ENCODE measurements at places on chromosomes 16 and 17.

DNA sequence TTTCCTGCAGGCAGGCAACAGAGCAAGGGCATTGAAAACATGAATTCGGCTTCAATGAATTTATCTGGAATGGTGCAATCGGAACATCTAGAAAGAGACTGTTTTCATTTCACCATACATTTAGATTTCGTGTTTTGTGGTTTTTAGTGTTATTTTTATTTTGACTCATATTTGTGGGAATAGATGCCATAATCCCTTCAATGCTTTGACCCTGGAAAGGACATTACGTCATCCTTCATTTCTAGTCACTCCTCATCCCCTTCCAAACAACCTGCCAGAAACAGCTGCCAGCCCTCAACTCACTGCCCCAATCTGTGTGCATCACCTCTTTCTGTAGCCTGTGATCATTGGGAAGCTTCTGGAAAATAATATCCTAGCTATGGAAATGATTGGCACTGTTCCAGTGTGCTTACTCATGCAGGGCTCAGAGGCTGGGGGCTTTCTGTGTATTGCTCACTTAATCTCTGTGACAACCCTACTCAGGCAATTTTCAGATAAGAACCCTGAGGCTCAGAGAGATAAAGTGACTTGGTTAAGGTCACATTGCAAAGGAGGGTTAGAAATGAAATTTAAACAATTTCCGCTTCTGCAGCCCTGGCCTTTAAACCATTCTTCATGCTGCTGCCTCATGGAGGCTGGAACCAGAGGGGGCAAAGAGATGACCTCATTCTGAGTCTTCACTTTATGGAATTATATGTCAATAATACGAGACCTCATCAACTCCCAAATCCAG, 9.5 kb upstream of the KSR1 start:
- DNase-seq, result no peak

DNA sequence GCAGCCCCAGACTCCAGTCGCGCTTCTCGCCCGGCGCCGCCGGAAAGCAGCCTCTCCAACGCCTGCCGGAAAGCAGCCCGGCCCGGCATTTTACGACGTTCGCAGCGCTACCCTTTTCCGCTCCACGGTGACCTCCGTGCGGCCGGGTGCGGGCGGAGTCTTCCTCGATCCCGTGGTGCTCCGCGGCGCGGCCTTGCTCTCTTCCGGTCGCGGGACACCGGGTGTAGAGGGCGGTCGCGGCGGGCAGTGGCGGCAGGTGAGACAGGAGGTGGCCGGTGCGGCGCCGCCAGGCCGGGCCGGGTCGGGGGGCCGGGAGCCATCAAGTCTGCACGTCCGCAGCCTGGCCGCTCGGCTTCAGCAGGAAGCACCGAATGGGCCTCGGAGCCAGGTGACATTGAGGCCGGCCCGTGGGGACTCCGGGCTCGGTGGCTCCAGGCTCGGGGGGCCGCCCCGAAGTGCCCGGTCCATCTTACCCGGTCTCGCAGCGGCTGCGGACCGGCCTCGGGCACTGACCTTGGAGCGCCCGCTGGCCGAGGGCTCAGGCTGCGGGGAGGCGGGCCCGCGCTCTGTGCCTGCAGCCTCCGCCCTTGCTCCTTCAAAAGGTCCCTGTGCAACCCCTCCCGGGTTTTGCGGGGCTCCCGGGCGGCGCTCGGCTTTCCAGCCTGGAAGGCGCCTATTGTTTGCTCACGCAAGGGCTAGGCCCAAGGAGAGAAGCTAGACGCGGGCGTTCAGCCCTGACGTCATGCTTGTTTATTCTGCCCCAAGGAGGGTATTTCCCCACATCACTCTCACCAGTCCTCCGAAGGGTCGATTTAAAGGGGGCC, at the start of the genes COX4I1 and EMC8:
TSS of gene COX4I1 (plus strand) at position 199 of the 824 bp plus-strand sequence. CDS start 1,511 bp downstream, outside the sequence.
TSS of gene EMC8 (minus strand) at position 48 of the 824 bp plus-strand sequence. CDS start 249 bp downstream, outside the sequence.
- peak; percentile 93 for DNase-seq

- no peak for DNase-seq
These were observed 2.8 kb downstream of the GRB7 start for GRCh38 chr17:39740357-39741111.

DNA sequence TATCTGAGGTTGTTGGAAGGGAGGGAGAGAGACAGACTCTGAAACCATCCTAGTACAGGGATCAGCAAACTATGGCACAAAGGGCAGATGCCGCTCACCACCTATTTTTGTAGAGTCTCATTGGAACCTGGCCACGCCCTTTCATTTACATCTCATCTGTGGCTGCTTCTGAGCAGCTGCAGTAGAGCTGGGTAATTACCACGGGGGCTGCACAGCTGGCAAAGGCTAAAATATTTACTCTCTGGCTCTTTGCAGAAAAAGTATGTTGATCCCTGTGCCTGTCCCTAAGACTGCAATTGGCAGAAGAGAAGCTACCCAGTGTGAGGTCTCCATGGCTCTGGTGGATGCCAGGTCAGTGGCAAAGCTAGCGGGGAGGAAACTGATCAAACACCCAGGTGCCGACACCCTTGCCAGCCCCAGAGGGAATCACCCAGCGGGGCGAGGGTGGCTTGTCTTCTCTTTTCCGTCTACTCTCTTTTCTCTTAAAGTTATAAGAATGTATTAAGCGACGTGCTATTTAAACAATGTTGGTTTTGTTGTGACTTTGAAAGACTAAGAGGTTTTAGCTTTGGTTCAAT, 14.0 kb downstream of the CEP295NL start:
- DNase-seq, result no peak

DNA sequence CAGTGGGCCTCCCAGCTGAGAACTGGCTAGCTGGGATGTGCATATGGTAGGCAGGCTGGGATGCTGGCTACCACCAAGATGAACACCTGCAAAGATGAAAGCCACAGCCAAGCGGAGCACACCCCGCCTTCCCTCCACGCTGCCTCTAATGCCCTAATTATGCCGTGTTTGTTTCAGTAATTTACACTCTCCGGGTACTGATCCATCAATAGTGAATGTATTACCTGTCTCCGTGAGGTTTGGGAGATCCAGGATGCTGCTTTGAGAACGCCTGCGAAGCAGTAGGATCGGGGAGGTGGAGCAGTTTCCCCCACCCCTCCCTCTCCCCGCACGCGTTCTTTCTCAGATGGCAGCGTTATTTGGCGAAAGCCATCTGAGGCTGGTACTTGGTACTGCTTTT, 28.9 kb upstream of the GSE1 start:
- no peak for DNase-seq

DNA sequence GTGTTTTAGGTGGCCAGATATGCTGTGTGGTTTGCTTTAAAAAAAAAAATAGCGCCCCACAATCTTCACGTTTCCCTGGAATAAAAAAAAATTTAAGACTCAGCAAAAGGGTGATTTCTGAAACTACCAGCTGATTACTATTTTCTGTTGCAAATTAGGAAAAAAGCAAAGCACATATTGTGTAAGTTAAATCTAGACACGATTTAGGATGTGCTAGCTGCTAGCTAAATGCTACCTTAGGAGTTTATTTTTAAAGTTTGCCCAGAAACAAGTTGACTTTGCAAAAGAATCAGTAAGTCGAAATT, 944 bp upstream of the MARF1 start:
- no peak for DNase-seq

DNA sequence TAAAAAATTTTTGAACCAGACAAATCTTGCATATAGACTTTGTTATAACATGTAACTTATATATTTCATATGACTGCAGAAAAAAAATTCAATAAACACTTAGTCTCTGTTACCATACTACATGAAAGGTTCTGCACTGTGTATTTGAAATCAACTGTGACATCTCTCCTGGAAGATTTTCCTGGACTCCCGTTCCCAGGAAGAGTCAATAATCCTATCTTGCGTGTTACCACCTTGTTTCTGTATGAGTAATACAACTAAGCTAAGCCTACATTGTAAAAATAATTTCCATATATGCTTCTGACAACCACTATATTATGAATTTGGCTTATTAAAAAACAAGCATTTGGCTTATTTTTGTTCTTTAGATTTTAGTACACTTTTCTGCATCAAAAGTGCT, 665.6 kb upstream of the SOX9 start:
- DNase-seq, result no peak

DNA sequence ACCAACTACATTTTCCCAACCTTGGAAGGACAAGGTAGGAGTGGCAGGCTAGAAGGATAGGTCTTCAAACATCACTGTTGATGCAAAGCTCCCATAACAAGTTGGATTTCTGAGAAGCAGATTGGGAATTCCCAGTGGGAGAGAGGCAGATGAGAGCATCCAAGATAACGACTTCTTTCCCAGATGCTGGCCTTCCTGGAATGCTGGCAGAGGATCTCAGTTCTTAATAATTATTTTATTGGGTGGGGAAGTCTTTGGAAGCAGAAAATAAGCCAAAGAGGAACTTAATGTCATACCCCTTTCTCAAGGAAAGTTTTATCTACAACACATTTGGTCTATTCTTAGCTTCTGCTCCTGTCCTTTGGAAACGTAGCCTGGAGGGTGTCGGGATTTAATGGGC, 64.5 kb downstream of the MPRIP start:
- DNase-seq, result no peak

- no peak for DNase-seq
These were observed 14.6 kb downstream of the FMNL1 start for GRCh38 chr17:45236282-45236606.

DNA sequence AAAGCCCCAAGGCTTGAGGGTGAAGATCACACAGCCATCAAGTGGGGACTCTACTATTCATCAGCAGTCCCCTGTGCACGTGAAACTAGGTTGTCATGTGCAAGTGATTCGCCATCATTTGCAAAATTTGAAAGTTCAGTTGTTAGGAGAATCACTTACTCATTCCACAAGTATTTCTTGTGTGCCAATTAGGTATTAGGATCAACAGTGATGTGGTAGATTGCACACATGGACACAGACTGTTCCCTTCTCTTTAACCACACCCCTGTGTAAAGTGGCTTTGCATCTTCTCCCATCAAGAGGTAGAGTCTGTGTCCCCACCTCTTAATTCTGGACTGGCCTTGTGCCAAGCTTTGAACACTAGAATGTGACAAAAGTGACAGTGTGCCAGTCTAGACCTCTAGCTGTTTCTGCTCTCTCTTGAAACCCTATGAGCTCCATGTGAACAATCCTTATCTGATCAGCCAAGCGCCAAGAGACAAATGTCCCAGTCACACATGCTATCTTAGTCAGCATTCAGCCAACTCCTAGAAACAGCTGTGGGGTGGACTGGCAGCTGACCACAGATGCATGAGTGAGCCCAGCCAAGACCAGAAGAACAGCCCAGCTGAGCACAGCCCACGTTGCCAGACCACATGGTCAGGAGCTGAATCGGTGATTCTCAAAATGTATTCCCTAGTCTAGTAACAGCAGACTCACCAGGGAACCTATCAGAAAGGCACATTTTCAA, 31.5 kb upstream of the SHISA9 start:
- no peak for DNase-seq

GRCh38 chr17:37755455-37755854, 10.6 kb upstream of the HNF1B start:
- DNase-seq, result no peak

DNA sequence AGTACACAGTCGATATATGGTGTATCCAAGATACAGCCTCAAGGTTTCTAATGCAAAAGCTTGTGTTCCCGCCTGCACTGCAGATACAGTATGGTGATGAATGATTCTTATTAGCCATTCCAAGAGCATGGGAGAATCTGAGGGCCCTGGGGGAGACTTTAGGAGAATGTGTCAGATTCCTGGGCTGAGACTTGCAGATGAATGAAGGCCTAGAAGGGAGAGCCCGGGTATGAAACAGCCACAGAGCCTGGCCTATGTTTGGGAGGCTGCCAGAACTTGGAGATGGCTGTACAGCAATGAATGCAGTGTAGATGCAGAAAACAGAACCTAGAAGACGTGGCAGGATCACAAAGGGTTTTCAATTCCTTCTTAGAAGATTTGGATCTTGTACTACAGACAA, 510.7 kb downstream of the HAPSTR1 start:
- DNase-seq, result peak; percentile 9

GRCh38 chr16:56742030-56742984, 12.4 kb downstream of the NUP93 start:
- DNase-seq, result no peak

DNA sequence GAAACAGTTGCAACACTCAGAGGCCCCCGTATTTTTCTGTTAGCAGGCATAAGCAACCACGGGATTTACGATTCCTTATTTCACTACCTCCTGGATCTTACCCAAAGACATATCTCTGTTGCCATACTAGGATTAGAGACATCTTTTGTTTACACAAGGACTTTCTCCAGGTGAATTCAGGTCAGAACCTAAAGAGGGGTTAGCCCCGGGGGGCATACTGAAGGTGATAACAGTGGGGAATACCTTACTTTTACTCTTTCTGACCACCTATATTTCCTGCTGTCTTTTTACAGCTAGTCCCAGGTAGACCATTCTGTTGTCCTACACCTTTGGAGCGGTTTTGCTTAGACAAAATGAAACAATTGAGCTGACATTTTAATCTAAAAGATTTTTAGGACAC, 27.9 kb upstream of the CDH8 start:
- DNase-seq, result no peak

DNA sequence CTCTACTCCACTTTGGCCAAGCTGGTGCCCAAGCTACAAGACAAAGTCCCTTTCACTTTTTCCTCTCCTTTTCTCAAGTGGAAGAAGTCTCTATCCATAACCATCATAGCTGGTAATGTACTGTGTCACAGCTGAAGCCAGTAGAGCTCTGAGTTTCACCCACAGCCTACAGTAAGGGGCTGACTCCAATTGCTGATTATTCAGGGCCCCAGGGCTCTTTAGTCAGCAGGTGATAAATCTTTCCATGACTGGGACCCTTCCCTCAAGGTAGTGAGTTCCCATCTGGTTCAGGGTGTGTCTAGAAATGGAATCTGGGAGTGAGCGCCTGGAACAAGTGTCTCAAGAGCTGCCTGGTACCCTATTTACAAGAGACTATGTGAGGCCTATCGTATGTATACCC, 436.0 kb upstream of the CA10 start:
- DNase-seq, result no peak

GRCh38 chr17:18016426-18016825, 22.5 kb downstream of the ATPAF2 start:
- DNase-seq, result no peak

- no peak for DNase-seq
These were observed 1.0 kb upstream of the NLRC5 start for GRCh38 chr16:56988161-56988947.

DNA sequence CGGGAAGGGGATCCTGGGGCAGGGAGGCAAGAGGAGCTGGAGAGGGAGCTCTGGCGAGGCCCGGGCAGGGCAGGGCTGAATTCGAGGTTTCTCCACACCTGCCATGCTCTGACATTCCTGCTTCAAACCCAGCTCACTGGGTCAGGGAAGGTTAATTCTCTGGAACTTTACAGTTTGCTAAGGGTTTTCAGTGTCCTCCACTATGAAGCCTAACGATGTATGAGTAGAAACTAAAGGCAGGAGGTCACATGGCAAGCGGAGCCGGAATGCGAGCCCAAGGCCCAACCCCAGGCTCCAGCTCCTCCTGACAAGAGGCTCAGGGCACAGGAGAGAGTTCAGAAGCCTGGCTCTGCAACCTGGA, 29.2 kb downstream of the DCAKD start:
- DNase-seq, result no peak

- DNase-seq, result no peak
These were observed 35.3 kb downstream of the ADGRG5 start for GRCh38 chr16:57577691-57578224.

DNA sequence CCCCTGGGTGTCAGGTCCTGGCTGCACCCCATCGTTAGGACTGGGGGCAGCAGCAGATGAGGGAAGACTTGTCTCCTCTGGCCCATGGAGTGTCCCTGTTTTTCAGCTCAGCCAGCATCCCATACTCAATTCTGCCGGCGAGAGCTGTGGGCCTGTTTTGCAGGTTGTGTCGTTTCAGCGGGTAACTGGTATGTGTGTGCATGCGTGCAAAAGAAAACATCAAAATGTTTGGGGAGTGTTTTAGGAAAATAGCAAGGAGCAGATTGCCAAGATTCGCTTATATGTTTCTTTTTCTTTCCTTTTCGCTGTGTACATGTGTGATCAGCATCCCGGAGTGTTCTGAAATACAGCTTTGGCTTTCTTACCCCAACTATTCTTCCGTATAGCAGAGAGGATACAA, 34.7 kb downstream of the MSI2 start:
- no peak for DNase-seq
